ENCODE measurements at places on chromosomes 2 and 18.

- DNase-seq = peak; percentile 47
Measured at GRCh38 chr18:43422518-43422917, 145.2 kb upstream of the SYT4 start.

DNA sequence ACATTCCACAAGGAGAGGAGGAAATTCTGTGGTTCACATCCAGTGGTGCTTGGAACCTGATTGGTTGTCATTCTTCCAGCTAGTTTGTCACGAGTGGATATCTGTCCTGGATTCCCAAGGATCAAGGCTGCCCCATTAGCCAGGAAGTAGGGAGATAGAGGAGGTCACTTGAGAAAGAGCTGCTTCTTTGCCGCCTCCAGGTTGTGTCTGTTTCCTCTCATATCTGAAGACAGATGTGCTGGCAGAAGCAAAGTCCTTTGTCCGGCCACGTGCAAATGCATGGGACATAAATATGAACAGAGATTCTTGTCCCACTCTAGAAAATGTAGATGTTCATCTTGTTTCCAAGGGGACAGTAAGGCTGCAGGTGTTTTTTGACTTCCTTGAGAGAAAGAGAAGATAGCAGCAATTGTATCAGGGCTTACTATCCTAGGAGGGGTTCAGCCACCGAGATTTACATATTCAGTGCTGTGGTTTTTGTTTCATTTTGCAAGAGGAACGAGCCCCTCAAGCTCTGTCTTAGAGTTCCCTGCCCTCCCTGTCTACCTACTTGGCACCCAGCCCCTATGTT, 174.4 kb downstream of the RPIA start:
- DNase-seq = no peak

GRCh38 chr2:18209934-18210639, 331.6 kb downstream of the KCNS3 start:
- DNase-seq = no peak

DNA sequence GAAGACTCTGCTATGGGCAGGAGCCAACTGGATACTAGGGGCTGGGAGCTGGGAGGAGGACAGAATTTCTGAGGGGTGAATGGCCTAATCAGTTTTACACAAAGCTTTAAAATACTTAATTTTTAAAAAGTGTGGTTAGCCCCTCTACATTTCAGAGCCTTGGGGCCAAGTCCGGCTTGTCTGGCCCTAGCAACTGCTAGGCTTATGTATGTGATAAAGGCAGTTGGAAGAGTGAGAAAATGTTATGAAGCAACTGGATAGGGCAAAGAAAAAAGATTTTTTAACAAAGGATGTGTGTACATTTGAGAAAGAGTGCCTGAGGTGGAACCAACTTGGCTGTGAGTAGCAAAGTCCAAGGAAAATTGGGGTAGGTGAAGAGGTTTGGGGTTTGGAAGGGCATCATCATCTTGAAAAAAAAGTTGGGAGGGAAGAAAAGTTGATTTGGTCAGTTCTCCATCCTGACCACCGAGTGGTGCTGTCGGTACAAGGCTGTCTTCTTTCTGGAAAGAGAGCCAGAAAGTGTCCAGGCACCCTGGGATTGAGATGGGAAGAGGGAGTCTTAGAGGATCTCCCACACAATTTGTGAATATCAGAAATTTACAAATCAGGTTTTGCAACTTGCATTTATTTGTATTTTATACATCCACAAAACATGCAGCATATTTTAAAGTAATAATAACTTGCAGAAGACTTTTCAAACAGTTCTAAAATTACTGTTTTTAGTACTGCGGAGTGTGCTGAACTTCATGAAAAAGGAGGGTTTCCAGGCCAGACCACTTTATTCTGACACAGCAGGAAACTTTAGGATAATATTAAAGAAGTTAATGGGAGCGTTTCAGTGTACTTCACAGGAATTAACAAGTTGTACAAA, 10.5 kb upstream of the CDK15 start:
- DNase-seq = peak; percentile 77

DNA sequence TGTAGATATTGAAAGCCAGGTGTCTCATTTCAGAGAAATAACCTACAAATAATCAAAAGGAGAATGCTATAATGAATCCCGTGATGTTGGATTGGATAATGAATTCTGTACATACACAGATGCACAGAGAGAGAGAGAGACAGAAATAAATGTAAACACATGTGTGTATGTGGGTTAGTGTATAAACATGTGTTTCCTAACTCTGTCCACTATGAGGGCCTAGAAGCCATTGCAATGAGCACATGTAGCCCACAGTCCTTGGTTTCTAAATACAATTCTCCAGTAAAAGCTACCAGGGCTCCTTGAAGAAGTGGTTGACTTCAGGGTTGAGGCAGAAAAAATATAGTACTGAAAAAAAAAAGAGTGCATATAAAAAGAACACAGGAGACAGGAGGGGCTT, 109.5 kb downstream of the INHBB start:
- DNase-seq = no peak

DNA sequence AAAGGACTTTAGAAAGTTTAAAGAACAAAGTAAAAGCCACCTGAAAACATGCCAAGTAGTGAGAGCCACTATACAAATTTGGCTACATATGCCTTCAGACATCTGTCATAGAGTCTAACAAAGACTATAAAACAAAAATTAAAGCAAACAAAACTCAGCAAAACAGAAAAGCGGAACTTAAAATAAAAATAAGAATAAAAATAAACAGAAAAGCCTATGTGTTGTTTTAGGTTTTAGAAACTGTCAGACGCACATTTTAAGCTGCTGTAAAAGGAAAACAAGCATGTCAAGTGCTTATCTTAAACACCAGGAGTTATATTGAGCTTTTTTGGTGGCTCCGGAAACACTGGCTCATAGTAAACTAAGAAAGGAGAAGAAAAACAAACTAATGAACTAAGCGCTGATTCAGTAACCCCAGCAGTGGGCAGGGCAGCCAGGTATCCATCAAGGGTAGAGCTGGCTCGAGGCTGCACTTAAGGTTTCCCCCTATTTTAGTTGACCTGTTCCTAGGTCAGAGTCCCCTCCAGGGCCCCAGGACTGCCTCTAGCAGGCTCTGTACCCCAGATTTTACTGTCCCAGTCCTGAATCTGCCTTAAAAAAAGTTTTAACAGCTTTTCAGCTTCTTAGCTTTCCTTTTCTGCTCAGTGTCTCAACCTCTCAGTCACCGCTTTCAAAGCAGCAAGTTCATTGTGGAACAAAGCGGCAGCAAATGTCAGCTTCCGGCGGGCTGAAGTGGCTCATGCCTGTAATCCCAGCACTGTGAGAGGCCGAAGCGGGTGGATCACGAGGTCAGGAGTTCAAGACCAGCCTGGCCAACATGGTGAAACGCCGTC, 15.4 kb upstream of the RMC1 start:
- no peak for DNase-seq

DNA sequence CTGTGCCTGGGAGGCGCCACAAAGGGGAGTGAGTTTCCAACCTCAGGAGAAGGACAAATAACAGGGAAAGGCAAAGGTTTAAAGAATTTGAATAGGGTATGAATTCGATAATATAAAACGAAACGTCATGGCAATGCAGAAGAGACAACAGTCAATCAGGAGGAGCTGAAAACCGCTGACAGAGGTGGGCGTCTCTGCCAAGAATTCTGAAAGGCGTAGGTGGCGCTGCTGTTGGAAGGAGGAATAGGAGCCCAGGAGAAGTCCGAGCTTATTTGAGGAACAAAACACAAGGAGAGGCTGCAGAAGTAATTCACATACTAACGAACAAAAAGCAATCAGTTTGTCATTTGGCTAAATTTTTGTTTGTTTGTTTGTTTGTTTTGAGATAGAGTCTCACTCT, 485.8 kb upstream of the POU3F3 start:
- no peak for DNase-seq

- DNase-seq = no peak
Measured at GRCh38 chr2:11698009-11698922, 28.3 kb upstream of the NTSR2 start.

DNA sequence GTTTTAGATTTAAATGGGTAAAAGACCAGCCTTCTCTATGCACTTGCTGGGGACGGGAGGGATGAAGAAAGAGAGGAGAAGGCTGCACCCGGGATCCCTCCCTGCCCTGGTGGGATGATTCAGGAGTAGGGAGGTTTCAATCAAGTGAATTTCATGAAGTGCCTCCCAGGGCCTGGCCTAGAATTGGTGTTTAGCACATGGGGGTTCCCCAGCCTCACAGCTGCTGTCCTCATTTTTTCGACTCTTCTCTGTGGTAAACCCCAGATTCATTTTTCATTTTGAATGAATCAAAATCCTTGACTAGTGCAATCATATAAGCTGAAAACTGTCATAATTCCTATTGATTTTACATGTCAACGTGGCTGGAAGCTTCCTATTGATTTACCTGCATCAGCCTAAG, 81.1 kb downstream of the LPIN1 start:
- DNase-seq = no peak

GRCh38 chr2:99674090-99674489, 184.3 kb upstream of the REV1 start:
- no peak for DNase-seq

- no peak for DNase-seq
Measured at GRCh38 chr2:217599906-217600305, 402.9 kb downstream of the TNS1 start.

GRCh38 chr2:24088821-24089359, 4.3 kb upstream of the TP53I3 start:
- DNase-seq = no peak

DNA sequence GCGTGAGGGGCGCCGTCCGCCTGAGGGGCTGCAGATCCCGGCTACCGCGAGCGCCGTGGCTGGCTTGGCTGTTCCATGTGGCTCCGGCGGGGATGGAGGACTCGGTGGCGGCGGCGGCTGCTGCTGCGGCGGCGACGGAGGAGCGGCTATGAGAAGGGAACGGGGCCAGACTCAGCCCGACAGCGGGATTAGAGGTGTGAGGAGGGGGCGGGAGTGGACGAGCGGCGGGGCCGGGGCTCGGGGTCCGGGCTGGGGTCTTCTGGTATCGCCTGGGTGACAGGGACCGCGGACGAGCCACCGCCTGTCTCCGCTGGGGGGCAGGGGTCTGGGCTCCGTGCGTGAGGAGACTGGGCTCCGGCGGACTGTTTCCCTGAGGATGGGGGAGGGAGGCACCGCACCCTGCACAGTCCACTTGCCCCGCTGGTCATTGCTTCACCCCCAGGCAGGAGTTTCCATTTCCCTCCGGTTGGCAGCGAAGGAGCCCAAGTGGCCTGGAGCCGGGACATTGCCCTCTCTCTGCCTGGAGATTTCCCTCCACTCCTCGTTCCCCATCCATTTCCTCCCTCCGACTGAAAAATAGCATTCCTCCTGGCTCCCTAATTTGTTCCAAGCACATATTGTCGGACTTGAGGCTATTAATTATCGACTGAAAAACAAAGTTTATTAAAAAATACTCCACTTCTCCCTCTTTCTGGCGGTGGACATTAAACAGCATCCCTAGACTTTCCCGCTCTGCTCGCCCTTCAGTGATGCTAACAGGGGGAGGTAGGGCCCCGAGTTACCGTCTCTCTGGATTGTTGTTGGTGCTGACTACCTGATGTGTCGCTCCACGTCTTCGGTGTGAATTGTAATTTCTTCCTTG, 577 bp downstream of the EHBP1 start:
- DNase-seq = peak; percentile 78

GRCh38 chr18:47081578-47081977, 46.2 kb upstream of the ELOA2 start:
- no peak for DNase-seq

DNA sequence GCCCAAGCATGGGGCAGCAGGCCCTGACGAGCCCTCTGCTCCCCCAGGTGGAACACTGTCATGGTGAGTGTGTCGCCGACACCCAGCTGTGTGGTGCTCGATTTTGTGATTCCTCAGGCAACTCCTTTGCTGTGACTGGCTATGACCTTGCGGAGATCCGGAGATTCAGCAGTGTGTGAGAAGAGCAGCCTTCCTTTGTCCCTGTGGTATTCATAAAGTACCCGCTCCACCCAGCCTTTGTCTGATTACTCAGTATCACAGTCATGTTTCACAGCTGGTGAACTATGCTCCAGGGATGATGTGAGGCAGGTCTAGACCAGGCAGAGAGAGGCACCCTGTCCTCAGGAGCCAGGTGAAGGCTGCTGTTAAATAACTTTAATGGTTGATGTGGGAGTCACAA, 4.0 kb downstream of the WDR54 start:
- peak; percentile 8 for DNase-seq

DNA sequence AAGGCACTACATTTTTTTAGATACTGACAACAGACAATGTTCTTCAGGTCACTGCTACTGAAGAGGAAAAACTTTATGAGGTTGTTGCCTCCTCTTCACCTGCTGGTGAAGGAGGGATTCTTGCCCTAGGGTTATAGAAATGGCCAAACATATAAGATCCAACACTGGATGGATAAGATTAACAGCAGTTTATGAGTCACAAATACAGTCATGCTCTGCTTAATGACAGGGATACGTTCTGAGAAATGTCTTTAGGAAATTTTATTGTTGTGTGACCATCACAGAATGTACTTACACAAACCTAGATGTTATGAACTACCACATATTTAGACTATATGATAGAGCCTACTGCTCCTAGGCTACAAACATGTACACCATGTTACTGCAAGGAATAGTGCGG, 57.4 kb upstream of the AMMECR1L start:
- no peak for DNase-seq

DNA sequence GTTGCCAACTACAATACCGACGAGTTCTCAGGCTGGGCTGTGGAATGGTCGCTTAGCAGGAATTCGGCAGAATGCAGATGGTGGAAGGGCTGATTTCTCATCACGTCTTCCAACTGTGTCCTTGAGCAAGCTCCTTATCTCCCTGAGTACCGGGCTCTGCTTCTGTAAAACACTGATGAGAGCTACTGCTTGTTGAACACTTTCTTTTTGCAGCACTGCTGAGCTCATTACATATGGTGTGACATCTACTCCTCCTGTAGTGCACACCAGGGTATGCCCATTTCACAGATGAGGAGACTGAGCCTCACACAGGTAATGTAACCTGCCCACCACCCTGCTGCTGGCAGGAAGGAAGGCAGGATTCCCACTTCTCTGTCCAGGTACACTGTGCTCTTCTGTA, 8.3 kb downstream of the IL1R2 start:
- DNase-seq = no peak

- DNase-seq = peak; percentile 84
Measured at GRCh38 chr2:120867290-120868241, 131.9 kb downstream of the GLI2 start.

GRCh38 chr2:124683536-124684428, 658.7 kb downstream of the CNTNAP5 start:
- DNase-seq = no peak

Measured in SK-N-SH (cell line).